ENCODE measurements at places on chromosomes 3 and 15.

DNA sequence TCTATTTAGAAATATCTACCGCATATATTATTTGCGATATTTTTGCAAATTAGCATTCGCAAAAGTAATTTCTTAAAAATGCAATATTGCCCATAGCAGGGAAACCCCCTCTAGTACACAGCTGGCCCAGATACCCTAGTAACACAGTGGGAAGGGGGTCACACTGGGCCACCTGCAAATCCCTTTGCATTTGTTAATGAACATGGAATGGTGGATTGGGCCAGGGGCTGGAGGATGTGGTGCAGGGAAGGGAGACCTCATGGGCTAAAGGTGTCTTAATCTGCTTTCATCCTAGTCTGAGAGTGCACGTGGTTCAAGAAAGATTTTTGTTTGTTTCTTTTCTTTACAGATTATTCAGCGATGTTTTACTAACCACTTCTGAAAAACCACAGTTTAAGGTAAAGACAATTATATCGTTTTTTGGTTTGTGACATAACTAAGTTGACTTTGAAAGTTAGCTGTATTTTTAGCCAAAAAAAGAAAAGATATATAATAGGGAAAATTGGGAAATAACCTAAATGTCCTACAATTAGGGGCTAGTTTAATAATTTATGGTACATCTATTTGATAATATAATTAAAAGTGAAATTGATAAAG is 30.0 kb downstream of the PDHB start:
- DNase-seq: no peak

GRCh38 chr15:76299786-76300185 is 11.5 kb downstream of the ETFA start:
- DNase-seq: no peak

DNA sequence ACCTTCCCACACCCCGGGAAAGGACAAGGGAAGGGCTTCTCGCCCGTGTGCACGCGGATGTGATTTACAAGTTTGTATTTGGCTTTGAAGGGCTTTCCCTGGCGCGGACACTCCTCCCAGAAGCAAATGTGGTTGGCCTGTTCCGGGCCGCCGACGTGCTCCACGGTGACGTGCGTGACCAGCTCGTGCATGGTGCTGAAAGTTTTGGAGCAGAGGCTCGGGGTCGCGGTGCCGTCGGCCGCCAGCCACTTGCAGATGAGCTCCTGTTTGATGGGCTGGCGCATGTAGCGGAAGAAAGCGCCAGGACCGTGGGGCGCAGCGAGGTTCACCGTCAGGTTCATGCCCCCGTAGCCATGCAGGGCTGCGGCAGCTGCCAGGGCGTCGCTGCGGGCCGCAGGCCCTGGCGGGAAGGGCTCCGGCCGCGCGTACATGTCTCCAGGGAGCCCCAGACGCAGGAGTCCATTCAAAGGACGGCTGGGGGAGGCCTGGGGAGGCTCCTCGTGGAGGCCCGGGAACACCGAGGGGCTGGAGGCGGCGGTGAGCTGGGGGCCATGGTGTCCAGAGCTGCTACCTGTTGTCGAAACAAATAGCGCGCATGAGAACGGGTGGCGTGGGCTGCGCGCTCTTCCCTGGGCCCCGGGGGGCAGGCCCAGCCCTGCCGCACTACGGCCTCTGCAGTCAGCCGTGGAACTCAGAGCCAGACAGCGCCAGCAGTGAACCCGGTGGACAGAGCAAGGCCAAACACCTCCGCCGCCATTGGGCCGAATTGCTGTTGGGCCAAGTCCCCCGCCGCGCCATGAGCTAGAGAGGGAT is 10.2 kb downstream of the ZIC4 start:
- DNase-seq: no peak

GRCh38 chr3:30263238-30263924 is 343.0 kb upstream of the TGFBR2 start:
- no peak for DNase-seq

GRCh38 chr3:39216176-39216790 is 23.9 kb upstream of the XIRP1 start:
- DNase-seq: no peak

DNA sequence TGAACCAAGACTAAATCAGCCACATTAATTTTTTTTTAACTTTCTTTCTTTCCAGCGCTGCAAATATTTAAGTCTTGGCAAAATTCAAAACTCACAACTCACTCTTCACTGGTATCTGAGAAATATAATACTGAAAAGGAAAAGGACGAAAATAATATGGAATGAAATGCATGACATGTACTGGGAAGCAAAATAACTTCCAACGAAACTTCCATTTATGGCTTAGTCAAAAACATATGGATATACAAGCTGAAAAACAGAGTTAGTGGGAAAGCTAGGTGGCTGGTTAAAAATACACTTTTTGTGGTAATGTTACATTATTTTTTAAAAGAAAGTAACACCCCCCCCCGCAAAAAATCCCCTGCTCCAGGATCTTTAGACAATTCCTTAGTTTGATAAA is 86.1 kb downstream of the TM4SF4 start:
- DNase-seq: no peak

DNA sequence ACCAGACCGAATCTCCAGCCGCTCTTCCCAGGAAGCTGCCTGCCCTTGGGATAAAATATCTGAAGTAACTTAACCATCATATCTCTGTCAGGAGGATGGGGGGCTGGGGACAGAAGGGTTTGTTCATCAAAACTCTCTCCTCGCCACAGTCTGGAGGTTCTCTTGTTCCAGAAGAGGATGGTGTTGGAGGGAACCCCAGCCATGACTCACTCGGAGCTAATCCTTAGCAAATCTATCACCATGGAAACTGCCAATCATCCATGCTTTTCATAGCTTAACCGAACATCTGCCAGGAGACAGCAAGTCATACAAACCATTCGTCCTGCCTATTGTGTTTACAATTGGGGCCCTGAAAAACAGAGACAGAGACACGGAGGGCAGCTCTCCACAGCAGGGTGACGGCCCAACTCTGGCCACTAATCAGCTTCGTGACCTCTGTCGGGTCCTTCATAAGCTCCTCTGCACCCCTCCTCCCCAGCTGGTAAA is 73.8 kb upstream of the HEG1 start:
- DNase-seq: no peak

DNA sequence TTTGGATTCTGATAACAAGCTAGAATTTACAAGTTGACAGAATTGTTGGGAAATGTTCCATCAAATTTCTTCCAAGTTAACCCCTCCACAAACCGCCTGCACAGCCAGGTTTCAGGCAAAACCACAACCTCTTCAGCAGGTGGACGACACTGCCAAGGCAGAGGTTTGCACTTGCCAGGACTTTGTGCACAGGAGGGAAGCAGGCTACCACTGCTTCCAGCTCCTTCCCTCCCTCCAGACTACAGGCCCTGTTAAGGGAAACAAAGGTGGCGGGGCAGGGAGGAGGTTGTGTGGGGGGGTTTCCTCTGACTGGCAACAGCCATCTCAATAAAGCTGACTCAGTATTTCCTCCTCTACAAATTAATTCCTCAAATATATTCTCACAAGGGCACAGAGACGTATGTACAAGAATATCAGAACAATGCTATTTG is 42.2 kb downstream of the TBC1D2B start:
- no peak for DNase-seq

DNA sequence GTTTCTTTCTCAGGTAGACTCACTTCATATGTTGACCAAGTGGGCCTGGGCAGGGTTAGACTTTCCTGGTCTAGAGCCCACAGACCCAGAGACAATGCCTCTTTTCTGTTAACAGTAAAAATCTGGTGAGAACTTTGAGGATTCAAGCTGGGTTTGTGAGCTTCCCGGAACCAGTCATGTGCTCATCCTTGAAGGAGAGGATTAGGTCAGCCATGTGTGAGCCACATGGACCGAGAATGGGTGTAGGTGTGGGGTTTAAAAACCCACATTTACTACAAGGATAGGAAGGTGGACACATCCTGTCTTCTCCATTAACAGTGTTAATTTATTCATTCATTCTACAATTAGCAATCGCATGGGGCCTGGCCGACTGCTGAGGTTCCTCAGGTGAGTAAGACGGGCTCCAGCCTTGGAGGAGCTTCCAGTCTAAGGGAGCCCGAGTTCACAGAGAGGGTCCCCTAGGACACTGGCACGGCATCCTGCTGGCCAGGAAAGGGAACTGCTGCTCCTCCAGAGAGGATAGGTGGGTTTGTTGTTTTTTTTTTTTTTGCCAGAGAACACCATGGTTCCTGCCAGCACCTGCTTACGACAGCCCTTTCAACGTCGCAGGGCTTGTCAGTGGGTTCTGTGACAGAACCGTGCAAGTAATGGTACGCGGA is 69.0 kb downstream of the SQOR start:
- no peak for DNase-seq

- DNase-seq: no peak
Observed at GRCh38 chr15:88187195-88187594, 69.3 kb downstream of the NTRK3 start.

- no peak for DNase-seq
Observed at GRCh38 chr3:105997800-105998526, 129.2 kb upstream of the CBLB start.

GRCh38 chr15:81386947-81387346 is 12.9 kb upstream of the TMC3 start:
- DNase-seq: no peak

DNA sequence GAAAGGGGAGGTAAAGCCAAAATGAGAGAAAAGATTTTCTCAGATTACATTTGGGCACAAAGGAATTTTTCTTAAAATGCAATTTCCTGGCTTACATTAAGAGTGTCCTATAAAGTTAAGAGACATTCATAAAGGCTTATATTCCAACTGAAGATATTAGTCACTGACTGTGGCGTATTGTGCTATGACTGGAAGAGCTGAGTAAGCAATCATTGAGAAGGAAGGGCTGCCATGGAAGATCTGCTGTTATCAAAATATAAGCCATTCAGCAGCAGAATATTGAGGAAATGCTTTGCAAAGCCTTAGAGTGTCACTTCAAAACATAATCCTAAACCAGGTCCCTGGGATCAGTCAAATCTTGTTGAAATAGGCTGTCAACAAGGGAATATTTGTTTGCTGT is 593.9 kb downstream of the TUSC7 start:
- DNase-seq: no peak

DNA sequence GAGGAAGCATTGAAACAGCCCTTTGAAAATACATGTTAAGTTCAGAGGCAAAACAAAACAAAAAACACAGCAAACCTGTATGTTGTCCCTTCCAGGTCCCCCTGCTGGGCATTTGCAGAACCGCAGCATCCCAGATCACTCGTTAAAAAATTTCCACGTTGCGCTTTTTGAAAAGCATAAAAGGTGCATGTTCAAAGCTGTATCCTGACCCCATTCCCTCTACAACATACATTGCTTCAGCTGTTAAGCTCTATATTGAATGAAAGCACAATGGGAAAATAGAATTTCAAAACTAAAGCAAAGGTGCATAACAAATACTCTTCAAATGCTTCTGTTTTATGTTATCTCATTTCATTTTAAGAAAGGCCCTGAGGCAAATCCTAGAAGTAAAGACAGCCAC is 328.3 kb downstream of the THSD4 start:
- peak; percentile 6 for DNase-seq

- DNase-seq: no peak
Observed at GRCh38 chr3:184460276-184460675, 80.4 kb downstream of the CHRD start.

- peak; percentile 22 for DNase-seq
Observed at GRCh38 chr3:12891985-12892839, 50.8 kb upstream of the RPL32 start.

DNA sequence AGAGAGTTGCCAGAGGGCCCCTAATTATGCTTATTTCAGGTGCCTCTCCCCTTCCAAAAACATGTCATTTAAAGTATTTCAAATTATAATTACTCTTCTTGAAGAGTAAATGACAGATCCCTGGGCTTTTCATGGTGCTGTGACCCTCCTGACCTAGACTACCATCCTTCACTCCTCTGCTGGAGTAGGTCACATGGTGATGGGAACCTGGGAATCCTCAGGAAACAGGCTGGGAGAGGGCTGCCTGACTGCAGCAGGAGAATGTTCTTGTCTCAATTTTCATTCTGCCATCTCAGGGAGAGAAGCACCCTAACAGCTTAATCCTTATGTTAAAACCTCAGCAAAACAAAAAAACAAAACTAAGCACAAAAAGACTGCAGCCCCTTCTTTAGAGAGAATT is 24.6 kb downstream of the PGBD4 start:
- DNase-seq: no peak

DNA sequence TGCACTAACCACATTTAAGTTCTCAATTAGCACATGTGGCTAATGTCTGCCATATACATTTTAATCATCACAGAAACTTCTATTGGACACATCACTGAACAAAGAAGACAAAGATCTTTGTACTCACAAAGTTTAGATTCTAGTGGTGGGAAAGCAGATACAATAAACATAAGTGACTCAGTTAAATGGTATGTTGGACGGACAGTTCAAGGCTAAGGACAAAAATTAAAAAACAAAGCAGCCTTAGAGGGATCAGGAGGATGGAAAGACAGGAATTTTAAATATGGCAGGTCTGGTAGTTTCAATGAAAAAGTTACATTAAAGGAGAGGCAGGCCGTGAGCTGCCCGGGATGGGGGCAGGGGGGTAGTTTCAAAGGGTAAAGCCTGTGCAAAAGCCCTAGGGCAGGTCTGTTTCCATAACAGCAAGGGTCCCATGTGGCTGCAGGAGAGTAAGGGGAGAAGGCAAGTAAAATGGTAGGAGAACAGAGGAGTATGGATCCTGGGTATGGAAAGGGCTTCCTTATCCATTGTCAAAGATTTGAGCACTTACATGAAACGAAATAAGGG is 220.7 kb downstream of the FHIT start:
- no peak for DNase-seq

GRCh38 chr15:62392376-62392775 is 227.3 kb upstream of the C2CD4B start:
- no peak for DNase-seq

- peak; percentile 84 for DNase-seq
Observed at GRCh38 chr15:41971089-41971894, 1.1 kb downstream of the EHD4 start.

GRCh38 chr15:89149501-89150101 is 61.3 kb downstream of the ABHD2 start:
- no peak for DNase-seq

- DNase-seq: no peak
Observed at GRCh38 chr3:152870027-152870426, 35.1 kb downstream of the P2RY1 start.

DNA sequence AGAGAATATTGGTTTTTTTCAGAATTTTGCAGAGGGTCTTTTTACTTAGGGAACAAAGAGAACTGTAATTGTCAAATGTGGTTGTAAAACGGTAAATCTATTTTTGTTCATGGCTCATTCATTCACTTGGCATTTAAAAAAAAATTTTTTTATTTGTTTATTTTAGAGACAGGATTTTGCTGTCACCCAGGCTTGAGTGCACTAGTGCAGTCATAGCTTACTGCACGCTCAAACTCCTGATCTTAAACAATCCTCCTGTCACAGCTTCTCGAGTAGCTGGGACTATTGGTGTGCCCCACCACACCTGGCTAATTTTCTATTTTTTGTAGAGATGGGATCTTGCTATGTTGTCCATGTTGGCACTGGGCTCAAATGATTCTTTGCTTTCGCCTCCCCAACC is 301.8 kb downstream of the LPP start:
- no peak for DNase-seq

- no peak for DNase-seq
Observed at GRCh38 chr15:26571346-26571745, 201.5 kb downstream of the GABRB3 start.

- no peak for DNase-seq
Observed at GRCh38 chr3:18295171-18295920, 129.8 kb downstream of the SATB1 start.

- DNase-seq: no peak
Observed at GRCh38 chr3:69031635-69032034, 18.2 kb upstream of the EOGT start.
